ENCODE measurements at places on chromosomes 12 and 14. TPM values are rescaled to one million over a fixed set of nuclear protein-coding genes. Genes with fewer than 3 reads are reported as not detected.

- H3K4me3 ChIP-seq, result no peak overlapping the region
- no peak overlapping the region for H3K27ac ChIP-seq
- H3K36me3 ChIP-seq, result no peaks in the 10 kb centered on the region
- H3K4me1 ChIP-seq, result no peaks in the 10 kb centered on the region
- peaks cover 22% of the 10 kb centered on the region for H3K27me3 ChIP-seq
Measured at GRCh38 chr14:77170045-77170444, 11.6 kb upstream of the TMEM63C start.

Gene SDS
- total RNA-seq, result not detected

DNA sequence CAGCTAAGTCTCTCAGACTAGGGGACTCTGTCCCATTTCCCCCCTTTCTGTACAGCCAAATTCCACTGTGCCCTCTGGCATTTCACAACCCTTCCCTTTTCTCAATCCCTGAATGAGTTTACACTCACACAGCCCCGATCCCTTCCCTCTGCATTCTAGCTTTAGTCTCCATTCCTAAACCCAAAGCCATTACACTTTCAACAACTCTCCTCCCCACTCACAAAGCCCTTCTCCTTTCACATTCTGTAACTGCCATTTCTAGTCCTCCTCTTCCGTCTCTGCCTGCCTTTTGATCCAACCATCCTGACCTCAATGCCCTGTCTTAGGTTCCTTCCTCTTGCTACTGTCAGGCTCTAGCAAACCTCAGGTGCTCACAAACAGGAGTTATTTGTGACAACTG, 3.6 kb downstream of the ZFHX2 start:
- DNase-seq, result no peak
- no peaks in the 10 kb centered on the region for H3K27me3 ChIP-seq

DNA sequence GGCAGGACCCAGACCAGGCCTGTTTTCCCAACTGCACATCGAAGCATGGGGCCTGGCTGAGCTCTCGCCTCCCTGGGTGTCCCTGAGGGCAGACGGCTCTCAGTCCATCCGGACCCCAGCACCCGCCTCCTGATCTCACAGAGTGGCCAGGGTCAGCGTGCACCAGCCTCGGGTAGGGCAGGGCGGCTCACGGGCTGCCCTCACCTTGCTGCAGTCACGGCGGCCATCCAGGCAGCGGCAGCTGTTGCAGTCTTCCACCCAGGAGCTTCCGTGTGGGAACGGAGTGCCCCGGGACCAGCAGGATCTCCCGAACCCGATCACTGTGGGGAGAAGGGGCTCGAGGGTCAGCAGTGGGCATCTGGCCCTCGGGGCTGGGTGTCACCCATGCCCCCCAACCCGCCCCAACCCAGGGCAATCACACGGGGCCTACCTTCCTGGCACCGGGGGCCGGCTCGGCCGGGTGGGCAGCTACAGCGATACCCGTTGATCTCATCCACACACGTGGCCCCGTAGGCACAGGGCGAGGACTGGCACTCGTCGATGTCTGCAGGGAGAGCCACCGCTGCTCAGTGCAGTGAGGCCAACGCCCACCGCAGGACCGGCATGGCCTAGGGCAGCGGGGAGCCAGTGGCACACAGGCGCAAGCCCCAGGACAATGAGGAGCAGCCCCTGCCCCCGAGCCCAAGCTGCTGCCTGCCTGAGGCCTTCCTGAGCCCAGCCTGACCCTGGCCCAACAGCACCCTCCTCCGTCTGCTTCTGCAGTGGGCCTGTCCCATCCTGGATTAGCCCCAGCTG, 22.2 kb downstream of the JAG2 start:
- peak; percentile 92 for DNase-seq
- H3K4me1 ChIP-seq, result no peaks in the 10 kb centered on the region
- no peak overlapping the region for H3K27ac ChIP-seq

- H3K4me3 ChIP-seq, result peak overlapping the region; percentile 89
- peak overlapping the region; percentile 84 for H3K27ac ChIP-seq
- no peak for DNase-seq
- H3K27me3 ChIP-seq, result no peaks in the 10 kb centered on the region
Measured at GRCh38 chr12:6605421-6606330, 1.5 kb downstream of the CHD4 start.

DNA sequence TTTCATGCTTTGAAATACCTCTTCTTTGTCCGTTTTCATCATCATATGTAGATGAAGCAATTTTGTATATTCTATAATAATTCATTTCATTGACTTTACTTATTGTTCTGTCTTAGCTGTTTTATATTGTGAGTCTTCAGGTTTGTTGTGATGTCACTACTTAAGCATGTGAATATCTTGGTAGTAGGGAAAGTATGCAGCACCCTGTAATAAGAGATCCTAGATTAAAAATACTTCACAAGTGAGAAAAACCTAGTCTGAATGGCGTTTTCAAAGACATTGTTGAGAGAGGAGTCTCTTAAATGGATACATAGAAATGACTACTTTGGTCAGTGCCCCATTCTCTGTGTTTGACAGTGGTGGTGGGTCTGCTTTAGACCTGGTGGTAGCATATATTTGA, 61.4 kb downstream of the SLC16A7 start:
- H3K27ac ChIP-seq, result no peak overlapping the region
- no peak overlapping the region for H3K4me3 ChIP-seq
- peaks cover 14% of the 10 kb centered on the region for H3K4me1 ChIP-seq
- DNase-seq, result no peak

GRCh38 chr14:66069036-66069435, 417.1 kb upstream of the CCDC196 start:
- H3K4me3 ChIP-seq, result no peak overlapping the region
- H3K36me3 ChIP-seq, result no peaks in the 10 kb centered on the region
- H3K27me3 ChIP-seq, result peaks cover 8% of the 10 kb centered on the region
- DNase-seq, result no peak
- no peak overlapping the region for H3K27ac ChIP-seq
- H3K4me1 ChIP-seq, result no peaks in the 10 kb centered on the region

GRCh38 chr14:61492474-61492873, 171.1 kb downstream of the PRKCH start:
- no peaks in the 10 kb centered on the region for H3K4me1 ChIP-seq
- no peak for DNase-seq
- no peak overlapping the region for H3K4me3 ChIP-seq
